ENCODE measurements at places on chromosomes 16 and 17.

DNA sequence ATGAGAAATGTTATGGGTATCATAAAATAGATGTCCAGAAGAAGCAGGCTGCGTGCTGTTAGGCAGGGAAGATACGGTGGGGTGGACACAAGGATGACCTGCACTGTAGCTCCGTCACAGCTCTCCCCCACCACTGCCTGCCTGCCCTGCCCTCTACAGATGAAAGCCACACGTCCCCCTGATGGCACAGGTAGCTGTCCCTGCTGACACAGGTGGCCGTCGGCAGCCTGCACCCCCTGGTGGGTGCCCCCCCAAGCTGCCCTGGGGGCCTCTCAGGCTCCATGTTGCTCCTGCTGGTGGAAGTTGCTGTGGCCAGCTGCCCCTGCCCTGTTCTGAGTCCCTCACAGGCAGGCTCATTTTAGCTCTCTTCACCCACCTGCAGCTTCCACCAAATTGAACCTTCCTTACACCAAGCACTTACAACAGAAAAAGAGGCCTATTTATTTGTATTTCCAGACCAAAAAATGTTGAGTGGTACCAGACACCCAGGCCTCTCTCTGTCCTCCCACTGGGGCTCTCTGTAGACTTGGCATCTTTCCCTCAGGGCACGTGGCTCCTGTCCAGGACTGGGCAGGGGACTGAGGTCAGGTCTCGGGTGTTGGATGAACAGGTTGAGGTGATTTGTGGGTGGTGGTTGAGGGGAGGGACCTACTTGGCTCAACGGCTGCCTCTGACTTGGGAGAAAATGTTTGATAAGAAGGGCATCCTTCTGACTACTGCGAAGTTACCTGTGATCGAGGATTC lies 50.1 kb upstream of the CACNG5 start:
- no peak for DNase-seq

DNA sequence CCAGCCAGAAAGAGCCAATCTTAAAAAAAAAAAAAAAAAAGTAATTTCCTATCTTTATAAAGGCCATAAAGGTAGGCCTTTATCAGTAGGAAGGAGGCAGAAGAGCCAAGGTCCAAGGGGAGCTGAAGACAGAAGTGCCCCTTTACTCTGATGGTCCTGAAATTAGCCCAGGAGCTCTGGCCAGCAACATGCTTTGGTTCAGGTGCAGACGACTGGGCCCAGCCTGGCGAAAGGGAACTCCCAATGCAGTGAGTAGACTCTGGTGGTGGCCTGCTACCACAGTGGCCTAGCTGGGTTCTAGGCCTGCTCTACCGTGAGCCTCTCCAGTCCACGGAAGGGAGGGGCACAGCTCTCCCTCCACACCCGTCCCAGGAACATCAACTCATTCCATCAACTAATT lies 23.1 kb upstream of the MEIOB start:
- DNase-seq, result no peak

GRCh38 chr17:73643001-73643851 lies 1.0 kb downstream of the SDK2 start:
- peak; percentile 57 for DNase-seq

DNA sequence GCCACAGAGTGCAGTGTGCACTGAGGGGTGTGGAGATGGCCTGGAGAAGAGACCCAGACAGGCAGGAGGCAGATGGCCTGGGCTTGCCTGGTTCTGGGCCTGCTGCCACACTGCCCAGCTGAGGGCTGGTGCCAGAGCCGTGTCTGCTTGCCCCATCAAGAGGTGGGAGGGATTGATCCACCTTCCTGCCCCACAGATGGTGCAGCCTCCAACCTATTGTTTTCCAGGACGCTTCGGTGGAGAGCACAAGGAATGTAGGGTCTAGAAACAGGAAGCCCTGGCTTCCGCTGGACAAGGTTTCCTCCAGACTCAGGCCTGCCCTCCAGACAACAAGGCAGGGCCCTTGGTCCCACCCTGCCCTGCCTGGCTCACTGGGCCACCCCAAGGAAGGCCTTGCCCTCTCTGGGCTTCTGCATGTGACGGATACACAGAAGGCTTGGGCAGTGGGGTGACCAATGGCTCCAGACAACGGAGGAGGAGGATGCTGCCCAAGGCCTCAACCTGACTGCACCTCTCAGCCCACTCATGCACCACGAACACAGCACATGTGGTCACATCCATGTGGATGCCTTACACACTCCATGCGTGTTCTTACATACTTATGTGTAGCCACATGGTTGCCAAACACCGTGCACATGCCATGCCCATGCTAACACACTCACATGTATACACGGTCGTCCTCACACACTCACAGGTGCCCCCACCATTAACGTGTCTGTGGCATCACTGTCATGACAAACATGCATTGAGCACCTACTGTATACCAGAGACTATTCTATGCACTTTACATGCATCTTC lies 6.5 kb upstream of the CDH5 start:
- DNase-seq, result no peak

DNA sequence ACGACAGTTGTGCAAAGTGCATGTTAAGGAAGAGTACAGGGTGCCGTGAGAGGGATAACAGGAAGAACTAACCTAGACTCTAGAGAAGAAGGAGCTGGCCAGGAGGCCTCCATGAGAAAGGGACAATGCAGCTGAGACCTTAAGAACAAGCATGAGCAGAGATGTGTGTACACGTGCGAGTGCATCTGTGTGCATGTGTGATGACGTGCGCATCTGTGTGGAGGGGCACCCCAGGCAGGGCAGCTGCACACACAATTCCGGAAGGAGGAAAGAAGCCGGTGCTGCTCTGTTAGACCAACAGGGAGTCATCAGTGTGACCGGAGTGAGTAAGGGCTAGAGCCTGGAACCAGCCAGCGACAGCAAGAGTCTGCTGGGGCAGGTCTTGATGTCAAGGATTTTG lies 7.6 kb upstream of the KIF19 start:
- no peak for DNase-seq

DNA sequence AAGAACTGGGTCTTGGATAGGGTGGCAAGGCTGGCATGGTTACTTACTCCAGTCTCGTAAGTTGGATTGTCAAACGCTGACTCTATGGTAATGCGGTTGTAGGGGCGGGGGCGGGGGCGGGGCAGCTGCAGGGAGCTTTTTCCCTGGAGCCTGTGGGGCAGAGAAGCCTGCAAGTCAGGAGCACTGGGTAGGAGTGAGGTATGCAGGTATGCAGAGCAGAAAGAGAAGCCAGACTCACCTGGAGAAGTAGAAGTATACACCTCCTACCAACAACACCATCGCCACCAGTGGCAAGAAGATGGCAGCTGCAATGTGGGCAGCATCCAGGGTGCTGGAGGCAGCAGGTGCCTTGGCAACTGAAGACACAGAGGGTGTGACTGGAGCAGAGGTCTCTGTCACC lies 4.8 kb upstream of the PHF12 start:
- no peak for DNase-seq

- no peak for DNase-seq
Measured at GRCh38 chr16:4233431-4233830, 8.4 kb downstream of the SRL start.

DNA sequence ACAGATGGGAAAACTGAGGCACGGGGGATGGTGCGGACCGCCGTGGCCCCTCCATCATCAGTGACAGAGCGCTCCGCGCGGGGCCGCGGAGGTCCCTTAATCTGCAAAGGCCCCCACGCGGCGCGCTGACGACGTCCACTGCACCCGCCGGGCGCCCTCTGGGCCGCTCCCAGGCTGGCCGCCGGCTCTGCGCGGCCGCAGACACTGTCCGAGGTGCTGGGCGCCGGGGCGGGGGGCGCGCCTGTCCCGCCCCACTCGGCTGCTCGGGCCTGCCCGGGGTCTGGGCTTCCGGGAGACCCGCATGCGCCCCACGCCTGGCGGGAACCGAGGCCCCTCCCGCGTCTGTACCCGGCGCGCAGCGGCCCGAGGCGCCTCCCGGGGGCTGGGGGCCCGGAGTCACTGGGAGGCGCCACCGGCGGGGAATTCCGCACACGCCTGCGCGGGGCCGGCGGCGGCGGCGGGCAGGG lies 550 bp upstream of the RNF213 start:
- peak; percentile 76 for DNase-seq

DNA sequence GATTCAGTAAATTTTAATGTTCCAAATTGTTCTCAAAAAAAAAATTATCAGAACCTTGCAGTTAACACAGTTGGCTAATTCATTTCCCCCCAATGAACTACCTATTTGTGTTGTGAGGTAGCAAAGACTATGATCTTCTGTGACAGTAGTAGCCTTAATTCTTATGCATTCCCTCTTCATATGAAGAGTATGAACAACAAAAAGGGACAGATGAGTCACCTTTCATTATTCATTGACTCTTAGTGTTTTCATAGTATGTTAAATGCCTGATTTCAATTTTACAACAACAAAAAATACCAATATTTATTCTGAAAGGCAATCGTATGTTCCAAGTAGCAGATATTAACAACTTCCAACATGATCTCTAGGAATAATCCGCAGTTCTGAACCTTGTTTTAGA lies 3.6 kb upstream of the SLFN11 start:
- no peak for DNase-seq

- DNase-seq, result peak; percentile 98
Measured at GRCh38 chr17:55750750-55751657, at the start of gene PCTP. Gene PCTP (plus strand): TSS chr17:55751051. CDS start chr17:55751104, 53 bp downstream.

DNA sequence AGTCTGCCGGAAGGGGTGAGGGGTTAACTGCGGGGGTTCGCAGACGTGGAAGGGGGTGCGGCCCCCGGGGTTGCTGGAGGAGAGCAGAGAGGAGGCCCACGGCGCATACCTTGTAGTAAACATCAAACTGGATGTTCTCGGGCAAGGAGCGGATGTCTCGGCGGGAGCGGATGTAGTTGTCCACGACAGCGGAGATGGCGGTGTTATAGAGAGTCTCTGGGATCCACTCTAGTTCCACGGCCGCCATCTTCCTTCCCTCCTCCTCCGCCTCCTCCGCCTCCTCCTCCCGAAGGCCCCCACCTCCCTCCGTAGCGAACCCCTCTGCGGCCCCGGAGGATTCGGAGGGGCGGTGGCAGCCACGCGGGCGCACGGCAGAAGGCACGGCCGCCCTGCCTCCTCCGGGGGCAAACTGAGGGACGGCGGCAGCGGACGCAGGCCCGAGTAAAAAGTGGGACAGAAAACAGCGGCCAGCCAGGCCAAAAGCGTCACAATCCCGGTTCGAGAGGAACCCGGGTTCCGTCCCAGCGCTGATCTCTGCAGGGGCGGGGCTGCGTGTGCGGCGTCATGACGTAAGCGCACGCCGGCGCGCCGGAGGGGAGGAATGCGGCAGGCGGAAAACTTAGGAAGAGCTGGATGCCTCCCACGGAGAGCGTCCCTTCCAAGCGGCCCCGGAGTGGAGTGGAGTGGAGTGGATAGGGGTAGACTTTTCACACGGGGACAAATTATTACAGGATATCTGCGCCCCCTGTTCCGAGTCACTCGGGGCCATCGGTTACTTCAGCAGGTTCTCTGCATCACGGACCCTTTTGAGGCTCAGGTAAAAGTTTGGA lies at the start of gene APPBP2:
TSS of gene APPBP2 (minus strand) at position 558 of the 830 bp plus-strand sequence. CDS start at position 247, 311 bp downstream.
- DNase-seq, result peak; percentile 89

- no peak for DNase-seq
Measured at GRCh38 chr16:56506941-56507340, 12.9 kb downstream of the BBS2 start.

- no peak for DNase-seq
Measured at GRCh38 chr17:67461228-67461780, 84.2 kb downstream of the PITPNC1 start.

DNA sequence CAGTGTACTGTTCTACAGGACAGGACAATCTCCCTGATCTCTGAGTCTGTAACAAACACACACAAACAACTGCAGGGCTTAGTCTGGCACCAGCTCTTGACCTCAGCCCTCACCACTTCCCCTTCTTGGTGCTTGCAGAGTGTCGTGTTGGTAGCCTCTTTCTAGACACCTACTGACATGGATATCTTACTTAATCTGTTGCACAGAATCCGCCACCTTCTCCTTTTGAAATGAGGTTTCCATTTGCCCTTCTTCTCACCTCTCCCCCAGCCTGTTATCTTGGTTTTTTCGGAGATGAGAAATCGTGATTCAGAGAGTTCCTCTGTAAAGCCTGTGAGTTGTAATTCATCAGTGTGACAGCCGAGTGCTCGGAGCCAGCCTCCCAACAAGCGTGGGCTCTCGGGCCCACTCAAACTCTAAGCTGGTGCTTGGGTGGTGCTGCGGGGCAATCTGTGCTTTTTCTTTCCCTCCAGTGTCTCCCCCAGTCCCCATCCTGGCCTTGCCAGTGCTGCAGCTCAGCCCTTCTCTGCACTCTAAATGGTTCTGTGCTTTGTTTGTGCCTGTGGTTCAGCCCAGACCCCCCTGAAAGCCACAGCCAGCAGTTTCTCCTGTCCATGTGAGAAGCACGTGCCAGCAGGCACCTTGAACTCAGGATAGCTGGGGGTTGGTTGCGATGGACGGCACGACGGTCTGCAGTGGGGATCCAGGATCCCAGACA lies 28.1 kb downstream of the KIAA0513 start:
- DNase-seq, result peak; percentile 97

DNA sequence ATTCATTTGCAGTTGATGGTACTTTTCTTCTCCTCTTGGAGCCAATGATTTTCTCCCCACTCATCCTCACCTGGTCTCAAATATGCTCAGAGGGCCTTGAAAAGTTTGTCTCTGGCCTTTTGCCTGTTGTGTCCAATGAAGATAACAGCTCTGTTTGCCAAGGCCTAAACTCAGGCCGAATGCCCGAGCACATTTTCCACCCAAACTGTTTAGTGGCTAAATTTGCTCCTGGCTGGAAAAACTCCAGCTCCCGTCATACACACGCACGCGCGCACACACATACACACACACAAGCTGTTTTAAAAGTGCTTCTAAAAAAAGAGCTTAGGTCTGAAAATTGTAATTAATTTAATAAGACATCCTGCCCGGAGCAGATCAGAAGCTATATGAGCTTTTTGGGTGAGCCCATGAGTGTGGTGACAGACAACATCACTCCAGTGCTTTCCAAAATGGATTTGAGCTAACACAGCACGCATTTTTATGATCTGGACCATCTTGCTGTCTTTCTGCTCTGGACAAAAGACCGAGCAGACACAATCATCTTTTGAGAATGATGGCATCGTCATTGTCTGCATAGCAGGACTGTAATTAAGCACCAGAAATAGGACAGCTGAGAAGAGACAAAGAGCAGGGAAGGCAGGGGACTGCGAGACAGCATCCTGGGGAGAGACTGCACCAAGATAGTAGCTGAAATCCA lies 48.9 kb downstream of the IRX6 start:
- DNase-seq, result no peak

GRCh38 chr17:27236717-27237315 lies 57.1 kb upstream of the WSB1 start:
- peak; percentile 88 for DNase-seq

DNA sequence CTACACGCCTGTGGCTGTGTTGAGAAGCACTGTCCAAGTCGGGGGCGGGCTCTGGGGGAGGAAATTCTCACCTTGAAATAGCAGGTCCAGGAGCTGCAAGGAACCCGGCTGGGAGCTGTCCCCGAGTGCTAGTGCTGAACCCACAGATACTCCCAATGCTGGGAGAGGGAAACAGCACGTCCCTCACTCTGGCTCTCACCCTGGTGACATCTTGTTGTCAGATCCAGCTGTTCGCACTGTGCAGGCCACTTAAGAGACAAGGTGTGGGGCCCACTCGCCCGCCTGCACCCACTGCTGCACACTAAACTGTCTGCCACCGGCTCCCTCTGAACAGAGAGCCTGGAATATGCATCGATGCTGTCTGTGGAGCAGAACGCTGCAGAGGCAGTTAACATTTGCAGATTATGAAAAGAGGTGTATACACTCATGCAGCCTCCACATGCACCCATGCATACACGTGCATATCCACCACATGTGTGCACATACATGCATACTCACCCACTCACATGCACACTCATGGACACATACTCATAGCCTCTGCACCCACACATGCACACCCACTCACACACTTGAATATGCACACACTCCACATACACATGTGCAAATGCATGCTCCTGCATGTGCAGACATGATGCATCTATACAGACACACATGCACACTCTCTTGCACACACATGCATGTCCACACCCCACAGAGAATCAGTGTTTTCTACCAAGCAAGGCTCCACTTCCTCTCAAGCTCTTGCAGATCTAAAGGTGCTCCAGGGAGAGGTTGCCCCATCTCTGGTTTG lies 42.0 kb downstream of the MGAT5B start:
- DNase-seq, result peak; percentile 67
